ENCODE measurements at places on chromosomes 7 and 10. TPM values are rescaled to one million over a fixed set of nuclear protein-coding genes. Genes with fewer than 3 reads are reported as not detected.
A peak's percentile ranks its signal among the peaks of the same experiment; 100 is the strongest.

RHBDD2 gene
- 34.1 TPM for total RNA-seq

- H3K27ac ChIP-seq, result no peak overlapping the region
- H3K4me3 ChIP-seq, result no peak overlapping the region
- no peaks in the 10 kb centered on the region for H3K27me3 ChIP-seq
- no peaks in the 10 kb centered on the region for H3K4me1 ChIP-seq
- H3K36me3 ChIP-seq, result no peaks in the 10 kb centered on the region
- DNase-seq, result no peak
These were observed 292.1 kb downstream of the BBS9 start for GRCh38 chr7:33421429-33421828.

DNA sequence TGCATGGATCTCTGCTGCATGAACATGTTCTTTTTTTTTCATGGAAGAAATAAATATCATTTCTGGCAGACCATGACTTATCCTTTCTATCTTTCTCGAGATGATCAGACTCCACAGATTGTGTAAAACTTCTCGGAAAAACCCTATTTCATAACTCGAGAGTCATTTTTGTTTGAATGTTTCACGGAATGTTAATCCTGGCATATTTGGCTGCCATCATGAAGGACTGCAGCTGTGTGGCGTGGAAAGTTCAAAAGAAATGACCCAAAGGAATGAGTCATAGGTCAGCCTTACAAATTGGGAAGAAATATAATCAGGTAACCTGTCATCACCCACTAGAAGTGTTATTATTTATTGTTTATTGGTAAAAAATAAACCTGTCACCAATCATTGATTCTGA lies 566.8 kb downstream of the SDK1 start:
- H3K27ac ChIP-seq, result no peak overlapping the region
- DNase-seq, result no peak
- no peaks in the 10 kb centered on the region for H3K27me3 ChIP-seq
- H3K4me1 ChIP-seq, result peaks cover 13% of the 10 kb centered on the region
- no peak overlapping the region for H3K4me3 ChIP-seq

- no peak overlapping the region for H3K4me3 ChIP-seq
- H3K27me3 ChIP-seq, result no peaks in the 10 kb centered on the region
- no peak overlapping the region for H3K27ac ChIP-seq
- no peaks in the 10 kb centered on the region for H3K4me1 ChIP-seq
- H3K36me3 ChIP-seq, result no peaks in the 10 kb centered on the region
These were observed 431.1 kb upstream of the LRGUK start for GRCh38 chr7:133696056-133696455.

- peaks cover 9% of the 10 kb centered on the region for H3K4me1 ChIP-seq
- peak; percentile 77 for DNase-seq
- no peaks in the 10 kb centered on the region for H3K36me3 ChIP-seq
- H3K27me3 ChIP-seq, result no peaks in the 10 kb centered on the region
- no peak overlapping the region for H3K4me3 ChIP-seq
These were observed 736.2 kb downstream of the PARD3 start for GRCh38 chr10:34078745-34079470.

All from vagina (tissue), 2 donors.